Adrenal gland (tissue), 19 donors: ENCODE measurements at places on chromosomes 3 and 15. TPM values are rescaled to one million over a fixed set of nuclear protein-coding genes. Genes with fewer than 3 reads are reported as not detected.

DNA sequence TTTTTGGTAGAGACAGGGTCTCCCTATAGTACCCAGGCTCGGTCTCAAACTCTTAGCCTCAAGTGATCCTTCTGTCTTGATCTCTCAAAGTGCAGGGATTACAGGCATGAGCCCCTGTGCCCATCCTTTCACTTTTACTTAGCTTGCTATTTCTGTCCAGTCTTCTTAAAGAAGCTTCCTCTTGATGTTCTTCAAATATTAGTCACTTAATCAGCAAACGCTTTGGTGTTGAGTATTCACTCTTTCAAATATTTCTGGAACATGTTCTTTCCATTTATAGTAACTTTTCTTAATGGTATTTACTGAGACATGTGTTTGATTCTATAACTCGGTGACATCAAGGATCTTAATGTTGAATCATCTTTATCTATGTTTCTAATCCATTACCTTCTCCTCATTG, 122.1 kb downstream of the CNTN6 start:
- no peaks in the 10 kb centered on the region for H3K27me3 ChIP-seq
- H3K36me3 ChIP-seq = no peaks in the 10 kb centered on the region
- H3K4me1 ChIP-seq = peaks cover 8% of the 10 kb centered on the region
- no peak overlapping the region for H3K4me3 ChIP-seq
- no peak overlapping the region for H3K27ac ChIP-seq

CLDN1 gene
- 53.4 TPM for polyA plus RNA-seq

DNA sequence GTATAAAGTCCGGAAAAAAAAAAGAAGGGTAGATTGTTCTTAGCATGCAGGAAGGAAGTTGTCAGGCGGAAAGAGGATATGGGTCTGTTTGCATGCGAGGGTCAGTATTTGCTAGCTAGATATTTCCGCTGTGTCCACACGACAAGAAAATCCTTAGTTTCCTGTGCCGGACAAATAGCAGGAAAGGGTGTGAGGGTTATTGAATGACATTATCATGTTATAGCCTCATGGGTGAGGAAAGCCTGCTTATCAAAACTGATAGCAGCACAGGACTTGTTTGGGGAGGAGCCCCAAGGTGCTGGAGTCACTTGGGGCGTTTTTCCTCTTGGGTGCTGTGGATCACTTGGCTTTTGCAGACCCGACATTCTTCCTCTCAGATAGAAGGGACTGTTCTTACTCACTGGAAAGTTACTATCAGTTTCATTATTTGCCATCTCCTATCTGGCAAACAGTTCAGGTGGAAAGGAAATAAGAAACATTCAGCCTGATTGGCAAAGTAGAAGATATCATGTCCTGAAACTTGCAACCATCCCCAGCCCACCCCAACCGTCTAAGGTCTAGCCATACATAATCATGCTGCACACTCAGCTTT, 127.2 kb upstream of the DPH6 start:
- peaks cover 4% of the 10 kb centered on the region for H3K4me1 ChIP-seq
- DNase-seq = no peak
- no peaks in the 10 kb centered on the region for H3K36me3 ChIP-seq
- H3K4me3 ChIP-seq = no peak overlapping the region

- peaks cover 8% of the 10 kb centered on the region for H3K4me1 ChIP-seq
- H3K27ac ChIP-seq = no peak overlapping the region
- no peak overlapping the region for H3K4me3 ChIP-seq
- H3K36me3 ChIP-seq = no peaks in the 10 kb centered on the region
- no peak for DNase-seq
- H3K27me3 ChIP-seq = no peaks in the 10 kb centered on the region
These were observed 76.3 kb upstream of the ABHD17C start for GRCh38 chr15:80618685-80619400.

RBSN gene
- 14.8 TPM for polyA plus RNA-seq

DNA sequence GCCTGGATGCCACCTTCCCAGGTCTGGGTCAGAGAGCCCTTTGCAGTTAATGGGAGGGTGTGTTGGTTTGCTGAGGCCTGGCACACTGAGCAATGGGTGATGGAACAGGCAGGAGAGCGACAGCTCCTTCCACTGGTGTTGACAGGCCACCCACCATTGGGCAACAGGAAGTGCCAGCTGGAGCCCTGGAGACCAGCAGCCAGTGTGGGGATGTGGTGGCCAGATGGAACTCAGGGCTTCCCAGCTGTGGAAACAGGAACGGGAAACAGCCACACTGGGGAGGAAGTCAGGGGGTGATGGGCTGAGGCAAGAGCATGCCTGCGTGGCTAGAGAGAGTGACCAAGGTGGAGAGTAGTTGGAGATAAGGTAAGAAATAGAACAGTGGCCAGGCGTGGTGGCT, 9.3 kb downstream of the PSTPIP1 start:
- H3K4me3 ChIP-seq = no peak overlapping the region
- no peaks in the 10 kb centered on the region for H3K27me3 ChIP-seq
- no peak overlapping the region for H3K27ac ChIP-seq

RPL32 gene
- polyA plus RNA-seq = 1,244 TPM

DNA sequence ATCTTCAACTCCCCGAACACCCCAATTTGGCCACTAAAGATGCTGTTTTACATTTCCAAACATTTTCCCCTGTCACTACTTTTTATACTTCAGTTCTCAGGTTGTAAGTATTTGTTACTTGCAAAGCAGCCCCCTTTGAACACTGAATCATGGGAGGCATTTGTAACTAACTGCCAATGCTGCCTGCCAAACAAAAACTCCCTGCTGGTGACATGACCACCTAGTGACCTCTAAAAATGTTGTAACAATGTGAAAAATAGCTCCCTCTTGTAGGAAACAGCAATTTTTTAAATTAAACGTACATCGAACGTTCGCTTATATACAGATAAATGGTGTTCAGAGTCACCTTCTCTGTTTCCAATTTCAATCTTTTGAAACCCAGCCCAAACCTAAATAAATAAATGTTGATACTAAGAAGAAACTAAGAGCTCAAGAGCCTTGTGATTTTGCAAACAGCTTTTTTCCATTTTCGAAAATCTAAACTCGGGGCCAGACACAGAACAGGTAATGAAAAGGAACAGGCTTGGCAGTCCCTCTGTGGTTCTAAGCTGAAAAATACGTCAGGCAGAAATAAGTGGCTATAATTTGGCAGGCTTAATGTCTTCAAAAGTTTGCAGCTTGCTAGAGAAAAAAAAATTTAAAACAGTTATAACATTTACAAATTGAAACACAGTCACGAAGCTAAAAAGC, 268.6 kb upstream of the WNT5A start:
- DNase-seq = no peak
- H3K4me1 ChIP-seq = peaks cover 13% of the 10 kb centered on the region
- H3K36me3 ChIP-seq = no peaks in the 10 kb centered on the region
- H3K27me3 ChIP-seq = no peaks in the 10 kb centered on the region
- H3K4me3 ChIP-seq = no peak overlapping the region
- H3K27ac ChIP-seq = no peak overlapping the region

DNA sequence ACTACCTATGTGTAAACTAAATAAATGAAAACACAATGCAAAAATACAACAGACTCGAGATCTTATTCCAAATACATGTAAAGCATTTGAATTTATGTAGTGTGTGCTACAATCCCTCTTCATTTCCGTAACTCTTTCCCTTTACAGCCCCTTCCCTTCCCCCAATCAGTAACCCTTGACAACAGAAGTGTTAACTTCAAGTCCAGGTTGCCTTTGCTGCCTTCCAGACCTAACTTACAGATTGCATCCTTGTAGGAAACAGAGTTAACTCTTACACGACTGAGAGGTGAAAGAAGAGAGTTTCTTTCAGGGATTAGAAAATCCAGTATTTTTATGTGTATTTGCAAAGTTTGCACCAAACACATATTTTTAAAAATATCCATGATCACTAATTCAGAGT, 1.4 kb upstream of the ROBO1 start:
- no peak for DNase-seq
- peaks cover 3% of the 10 kb centered on the region for H3K27me3 ChIP-seq
- no peaks in the 10 kb centered on the region for H3K36me3 ChIP-seq
- H3K27ac ChIP-seq = no peak overlapping the region
- H3K4me1 ChIP-seq = no peaks in the 10 kb centered on the region
- no peak overlapping the region for H3K4me3 ChIP-seq

- H3K27ac ChIP-seq = no peak overlapping the region
- no peaks in the 10 kb centered on the region for H3K27me3 ChIP-seq
- DNase-seq = no peak
- H3K36me3 ChIP-seq = no peaks in the 10 kb centered on the region
- H3K4me1 ChIP-seq = no peaks in the 10 kb centered on the region
These were observed 108.6 kb upstream of the MRPS22 start for GRCh38 chr3:139235192-139235591.

FANCD2OS gene
- not detected for polyA plus RNA-seq

- DNase-seq = no peak
- H3K4me1 ChIP-seq = peaks cover 10% of the 10 kb centered on the region
- H3K4me3 ChIP-seq = no peak overlapping the region
- H3K27ac ChIP-seq = no peak overlapping the region
- H3K27me3 ChIP-seq = no peaks in the 10 kb centered on the region
These were observed 133.9 kb downstream of the EEFSEC start for GRCh38 chr3:128287216-128287615.

CD200 gene
- polyA plus RNA-seq = 3.3 TPM

GRCh38 chr3:100425316-100425715, 24.0 kb downstream of the LNP1 start:
- no peaks in the 10 kb centered on the region for H3K36me3 ChIP-seq
- DNase-seq = no peak
- no peak overlapping the region for H3K27ac ChIP-seq
- no peaks in the 10 kb centered on the region for H3K27me3 ChIP-seq
- H3K4me1 ChIP-seq = no peaks in the 10 kb centered on the region

MINAR1 gene
- polyA plus RNA-seq = 6.1 TPM

- no peaks in the 10 kb centered on the region for H3K36me3 ChIP-seq
- no peaks in the 10 kb centered on the region for H3K27me3 ChIP-seq
- no peak overlapping the region for H3K27ac ChIP-seq
- no peak overlapping the region for H3K4me3 ChIP-seq
- no peak for DNase-seq
- no peaks in the 10 kb centered on the region for H3K4me1 ChIP-seq
These were observed 150.8 kb downstream of the SOX2 start for GRCh38 chr3:181862502-181862901.

SNX22 gene
- 0.15 TPM for polyA plus RNA-seq

- no peak for DNase-seq
- H3K27me3 ChIP-seq = no peaks in the 10 kb centered on the region
- no peak overlapping the region for H3K27ac ChIP-seq
- H3K36me3 ChIP-seq = no peaks in the 10 kb centered on the region
- peaks cover 39% of the 10 kb centered on the region for H3K4me1 ChIP-seq
These were observed 422 bp upstream of the SETMAR start for GRCh38 chr3:4302747-4303146.

GRCh38 chr3:101635345-101635744, 41.6 kb downstream of the ZBTB11 start:
- H3K4me1 ChIP-seq = no peaks in the 10 kb centered on the region
- no peak overlapping the region for H3K4me3 ChIP-seq
- H3K27me3 ChIP-seq = no peaks in the 10 kb centered on the region
- H3K36me3 ChIP-seq = no peaks in the 10 kb centered on the region
- no peak for DNase-seq

GRCh38 chr3:150462108-150462507, 54.0 kb downstream of the TSC22D2 start:
- no peaks in the 10 kb centered on the region for H3K27me3 ChIP-seq
- no peak for DNase-seq
- no peaks in the 10 kb centered on the region for H3K4me1 ChIP-seq
- no peak overlapping the region for H3K27ac ChIP-seq
- H3K36me3 ChIP-seq = peaks cover 3% of the 10 kb centered on the region

- DNase-seq = no peak
- no peaks in the 10 kb centered on the region for H3K27me3 ChIP-seq
- no peak overlapping the region for H3K4me3 ChIP-seq
- H3K36me3 ChIP-seq = no peaks in the 10 kb centered on the region
- no peaks in the 10 kb centered on the region for H3K4me1 ChIP-seq
- H3K27ac ChIP-seq = no peak overlapping the region
These were observed 19.4 kb upstream of the SKOR1 start for GRCh38 chr15:67805666-67806516.

RFC4 gene
- polyA plus RNA-seq = 9.0 TPM

DNA sequence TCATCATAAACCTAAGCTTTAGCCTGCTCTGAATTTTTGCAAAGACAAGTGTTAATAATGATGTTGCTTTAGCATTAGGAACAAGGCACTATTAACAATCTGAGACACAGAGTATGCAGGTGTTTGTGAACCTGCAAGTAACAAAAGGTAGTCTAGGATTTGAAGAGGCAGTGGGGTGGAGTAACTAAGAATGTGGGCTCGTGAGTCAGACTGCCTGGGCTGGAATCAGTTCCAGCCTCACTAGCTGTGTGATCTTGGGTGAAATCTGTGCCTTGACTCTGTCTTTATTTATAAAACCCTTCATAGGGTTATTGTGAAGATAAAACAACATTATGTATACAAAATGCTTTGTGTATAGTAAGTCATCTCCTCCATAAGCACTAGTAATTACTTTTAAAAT, 610.6 kb upstream of the CFAP20DC start:
- no peak for DNase-seq
- H3K4me1 ChIP-seq = no peaks in the 10 kb centered on the region
- H3K27ac ChIP-seq = no peak overlapping the region
- H3K4me3 ChIP-seq = no peak overlapping the region
- no peaks in the 10 kb centered on the region for H3K27me3 ChIP-seq

ZPLD1 gene
- polyA plus RNA-seq = not detected

DNA sequence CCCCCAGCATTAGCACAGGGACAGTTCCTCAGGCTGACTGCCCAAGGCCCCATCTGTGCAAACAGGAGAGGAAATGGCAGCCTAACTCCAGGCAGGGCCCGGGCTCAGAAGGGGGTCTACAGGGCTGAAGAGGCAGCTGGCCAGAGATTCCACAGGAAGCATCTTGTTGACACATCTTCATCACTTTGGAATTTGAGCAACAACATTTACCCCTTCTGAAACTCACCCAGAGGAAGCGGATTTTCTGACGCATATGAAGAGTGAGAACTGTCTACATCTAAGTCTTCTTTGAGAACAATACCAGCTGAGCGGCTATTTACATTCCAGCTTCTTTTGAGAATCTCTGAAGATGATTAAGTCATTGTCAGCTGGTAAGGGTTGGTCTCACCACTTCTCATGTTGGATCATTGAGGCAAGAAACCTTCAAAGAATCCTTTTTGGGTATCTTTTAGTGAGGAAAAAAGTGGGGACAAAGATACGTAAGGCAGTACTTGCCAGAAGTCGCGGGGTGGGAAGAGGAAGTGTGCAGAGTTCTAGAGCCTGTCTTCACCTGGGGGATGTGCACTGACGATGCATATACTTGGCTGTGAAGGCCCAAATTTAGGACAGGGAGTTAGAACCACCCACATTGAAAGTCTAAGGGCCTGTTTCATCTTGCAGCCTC, 25.4 kb upstream of the SRP14 start:
- no peak overlapping the region for H3K4me3 ChIP-seq
- H3K27me3 ChIP-seq = no peaks in the 10 kb centered on the region
- H3K36me3 ChIP-seq = no peaks in the 10 kb centered on the region
- DNase-seq = no peak

DNAH12 gene
- polyA plus RNA-seq = 1.4 TPM

- no peaks in the 10 kb centered on the region for H3K27me3 ChIP-seq
- H3K4me1 ChIP-seq = no peaks in the 10 kb centered on the region
- no peaks in the 10 kb centered on the region for H3K36me3 ChIP-seq
- peak; percentile 65 for DNase-seq
- no peak overlapping the region for H3K27ac ChIP-seq
These were observed 26.6 kb upstream of the KY start for GRCh38 chr3:134677196-134677986.
